ENCODE measurements at places on chromosomes 12 and 14. TPM values are rescaled to one million over a fixed set of nuclear protein-coding genes. Genes with fewer than 3 reads are reported as not detected.

GRCh38 chr14:91611528-91611927 is 101.4 kb upstream of the PPP4R3A start:
- no peak for DNase-seq
- no peaks in the 10 kb centered on the region for H3K4me1 ChIP-seq
- no peak overlapping the region for H3K27ac ChIP-seq
- no peaks in the 10 kb centered on the region for H3K27me3 ChIP-seq

- H3K27me3 ChIP-seq: no peaks in the 10 kb centered on the region
- no peaks in the 10 kb centered on the region for H3K4me1 ChIP-seq
- H3K4me3 ChIP-seq: no peak overlapping the region
- no peak overlapping the region for H3K27ac ChIP-seq
- H3K36me3 ChIP-seq: peaks cover 27% of the 10 kb centered on the region
Observed at GRCh38 chr12:104339663-104340062, 36.1 kb downstream of the EID3 start.

GRCh38 chr14:34691206-34691605 is 23.2 kb downstream of the CFL2 start:
- H3K4me3 ChIP-seq: no peak overlapping the region
- no peaks in the 10 kb centered on the region for H3K27me3 ChIP-seq
- no peak overlapping the region for H3K27ac ChIP-seq

DNA sequence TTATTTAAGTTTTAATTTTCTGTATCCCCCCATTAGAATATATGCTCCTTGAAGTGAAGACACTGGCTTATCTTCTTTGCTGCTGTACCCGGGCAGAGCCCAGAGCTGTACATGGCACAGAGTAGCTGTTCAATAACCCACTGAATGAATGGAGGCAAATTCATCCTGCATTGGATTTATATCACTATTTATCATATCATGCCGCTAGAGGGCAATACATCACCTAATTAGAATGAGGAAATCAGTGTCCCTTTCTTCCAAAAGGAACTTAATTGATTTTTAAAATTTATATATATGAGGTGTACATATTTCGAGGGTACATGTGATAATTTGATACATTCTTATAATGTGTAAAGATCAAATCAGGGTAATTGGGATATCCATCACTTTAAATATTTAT is 89.2 kb upstream of the TMEM260 start:
- no peak for DNase-seq
- no peak overlapping the region for H3K27ac ChIP-seq
- no peaks in the 10 kb centered on the region for H3K4me1 ChIP-seq

DNA sequence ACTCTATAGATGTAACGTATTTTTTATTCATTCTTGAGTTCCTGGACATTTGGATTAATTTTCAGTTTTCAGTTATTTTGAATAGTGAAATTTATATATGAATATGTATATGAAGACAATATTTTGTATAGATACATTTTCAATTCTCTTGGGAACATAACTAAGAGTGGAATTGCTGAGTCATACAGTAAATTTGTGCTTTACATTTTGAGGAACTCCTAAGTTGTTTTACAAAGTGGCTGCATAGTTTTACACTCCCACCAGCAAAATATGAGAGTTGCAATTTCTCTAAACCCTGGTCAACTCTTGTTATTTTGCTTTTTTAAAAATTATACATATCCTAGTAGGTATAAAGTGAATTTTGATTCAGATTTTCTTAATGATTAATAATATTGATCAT is 1838.6 kb upstream of the SEL1L start:
- no peak overlapping the region for H3K4me3 ChIP-seq
- H3K36me3 ChIP-seq: peaks cover 4% of the 10 kb centered on the region
- H3K4me1 ChIP-seq: no peaks in the 10 kb centered on the region
- DNase-seq: no peak
- H3K27ac ChIP-seq: no peak overlapping the region

- no peaks in the 10 kb centered on the region for H3K27me3 ChIP-seq
- no peak overlapping the region for H3K27ac ChIP-seq
- H3K4me3 ChIP-seq: no peak overlapping the region
- H3K4me1 ChIP-seq: peaks cover 28% of the 10 kb centered on the region
- no peaks in the 10 kb centered on the region for H3K36me3 ChIP-seq
- no peak for DNase-seq
Observed at GRCh38 chr14:90523544-90523943, 126.7 kb downstream of the CALM1 start.

DNA sequence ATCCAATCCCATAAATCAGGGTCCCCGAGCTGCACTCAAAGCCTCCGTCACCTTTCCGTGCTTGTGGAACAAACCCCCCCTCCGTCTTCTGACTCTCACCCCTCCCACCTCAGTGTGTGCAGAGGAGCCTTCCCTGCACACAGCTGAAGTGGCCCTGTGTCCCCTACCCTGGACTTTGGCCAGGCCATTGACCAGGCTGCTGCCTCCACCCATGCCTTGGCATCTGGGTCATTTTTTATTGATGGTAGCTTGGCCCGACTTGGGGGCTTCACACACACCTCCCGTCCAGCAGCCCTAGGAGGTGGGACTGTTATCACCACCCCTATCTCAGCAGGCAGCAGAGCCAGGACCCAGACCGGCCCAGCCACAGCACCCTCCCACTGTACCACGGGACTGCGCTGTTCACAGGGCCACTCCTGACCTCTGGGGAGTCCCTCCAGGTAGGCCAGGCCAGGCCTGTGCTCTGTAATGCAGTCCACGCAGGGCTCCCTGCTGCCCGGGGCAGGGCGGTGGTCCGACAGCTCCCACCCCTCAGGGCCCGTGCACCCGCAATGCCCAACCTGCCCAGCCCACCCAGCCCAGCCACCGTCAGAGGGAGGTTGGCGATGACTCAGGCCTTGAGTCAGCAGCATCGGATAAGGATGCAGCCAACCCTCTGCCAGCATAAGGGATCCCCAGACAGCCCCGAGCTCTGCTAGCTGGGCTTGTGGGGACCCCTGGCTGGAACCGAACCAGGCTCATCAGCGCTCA is 9.2 kb upstream of the INF2 start:
- peaks cover 59% of the 10 kb centered on the region for H3K4me1 ChIP-seq
- H3K36me3 ChIP-seq: no peaks in the 10 kb centered on the region
- no peak for DNase-seq
- H3K27ac ChIP-seq: peak overlapping the region; percentile 93

DNA sequence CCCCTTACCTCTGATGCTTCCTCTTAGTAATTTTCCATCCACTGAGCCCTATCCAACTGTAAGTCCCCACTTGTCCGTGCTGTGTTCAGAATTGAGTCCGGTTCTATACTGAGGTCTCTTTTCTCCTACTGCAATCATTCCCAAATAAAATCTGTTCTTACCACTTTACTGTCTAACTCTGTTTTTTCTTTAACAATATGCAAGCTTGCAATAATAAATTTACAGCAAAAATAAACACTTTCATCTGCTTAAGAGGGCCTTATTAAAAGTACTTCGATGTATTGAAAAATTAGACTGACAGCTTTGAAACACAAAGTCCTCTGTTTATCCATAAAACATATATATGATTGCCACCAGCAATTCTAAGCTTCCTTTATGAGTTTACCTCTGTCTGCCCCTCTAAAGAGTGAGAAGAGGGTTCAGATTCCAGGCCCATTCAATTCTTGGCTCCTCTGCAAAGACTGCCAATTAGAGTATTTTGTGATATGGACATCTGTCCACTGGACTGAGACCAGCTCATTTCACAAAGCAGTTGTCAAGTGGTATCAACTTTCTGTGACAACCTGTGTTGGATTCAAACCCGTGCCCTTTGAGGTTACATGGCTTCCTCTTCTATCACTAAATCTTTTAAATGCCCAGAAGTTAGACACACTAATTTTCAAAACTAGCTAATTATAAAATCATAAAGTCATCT is 39.9 kb upstream of the G2E3 start:
- H3K4me3 ChIP-seq: no peak overlapping the region
- DNase-seq: no peak
- H3K4me1 ChIP-seq: no peaks in the 10 kb centered on the region
- H3K27me3 ChIP-seq: peaks cover 19% of the 10 kb centered on the region
- H3K36me3 ChIP-seq: no peaks in the 10 kb centered on the region

DNA sequence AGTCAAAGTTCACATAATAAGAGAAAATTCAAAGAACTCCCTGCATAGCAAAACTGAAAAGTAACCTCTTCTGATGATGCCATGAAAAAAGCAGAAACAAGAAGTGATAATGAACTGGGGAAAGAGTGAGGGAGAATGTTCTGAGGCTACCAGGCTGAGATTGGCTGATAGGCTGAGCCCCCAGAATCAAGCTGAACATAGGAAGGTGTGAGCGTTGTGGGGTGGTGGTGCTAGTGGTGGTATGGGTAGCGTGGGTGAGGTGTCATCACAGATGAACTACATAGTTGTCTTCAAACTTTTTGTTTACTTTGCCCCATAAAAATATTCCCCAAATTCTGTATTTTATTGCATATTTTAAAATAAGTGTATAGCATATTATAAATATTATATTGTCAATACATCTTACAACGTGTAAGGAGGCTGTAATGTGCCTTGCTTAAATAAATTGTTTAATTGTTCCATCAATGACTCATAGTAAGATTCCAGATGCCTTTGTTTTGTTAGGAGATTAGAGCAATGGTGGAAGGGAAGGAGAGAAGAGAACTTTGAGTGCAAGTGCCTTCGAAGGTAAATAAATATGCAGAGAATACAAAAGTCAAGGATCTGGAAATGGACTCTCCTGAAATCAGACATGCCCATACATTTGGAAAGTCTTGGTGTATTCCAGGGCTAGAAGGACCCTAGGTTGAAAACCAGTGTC is 15.8 kb upstream of the CFAP54 start:
- peaks cover 2% of the 10 kb centered on the region for H3K36me3 ChIP-seq
- no peak overlapping the region for H3K27ac ChIP-seq
- no peak for DNase-seq
- H3K4me3 ChIP-seq: no peak overlapping the region

- no peaks in the 10 kb centered on the region for H3K4me1 ChIP-seq
- no peak for DNase-seq
Observed at GRCh38 chr14:104738375-104739019, 14.4 kb upstream of the SIVA1 start.

- DNase-seq: no peak
- peaks cover 6% of the 10 kb centered on the region for H3K36me3 ChIP-seq
- H3K4me3 ChIP-seq: no peak overlapping the region
- H3K27ac ChIP-seq: no peak overlapping the region
- peaks cover 1% of the 10 kb centered on the region for H3K27me3 ChIP-seq
- H3K4me1 ChIP-seq: peaks cover 6% of the 10 kb centered on the region
Observed at GRCh38 chr12:3913278-3913677, 40.1 kb upstream of the PARP11 start.

GRCh38 chr12:108525681-108526080 is 10.6 kb downstream of the FICD start:
- no peak overlapping the region for H3K4me3 ChIP-seq
- H3K27me3 ChIP-seq: no peaks in the 10 kb centered on the region
- no peak for DNase-seq
- peaks cover 49% of the 10 kb centered on the region for H3K36me3 ChIP-seq
- H3K27ac ChIP-seq: no peak overlapping the region
- no peaks in the 10 kb centered on the region for H3K4me1 ChIP-seq

DNA sequence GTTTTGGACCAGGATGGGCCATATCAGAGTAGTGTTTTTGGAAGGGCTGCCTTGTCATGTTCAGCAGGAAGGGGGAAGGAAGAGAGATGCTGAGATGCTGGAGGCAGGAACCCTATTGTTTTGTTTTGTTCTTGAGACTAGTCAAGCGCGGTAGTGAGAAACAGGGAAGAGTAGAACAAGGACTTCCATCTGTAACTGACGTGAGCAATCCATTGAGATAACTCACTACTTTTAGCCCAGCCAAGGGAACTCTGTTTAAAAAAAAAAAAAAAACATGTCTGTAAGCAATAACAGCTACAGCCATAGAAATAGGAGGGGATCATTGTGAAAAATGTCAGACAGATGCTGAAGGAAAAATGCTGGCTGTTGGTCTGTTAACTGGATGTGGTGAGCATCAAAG is 34.0 kb downstream of the CD9 start:
- H3K27ac ChIP-seq: no peak overlapping the region
- H3K4me3 ChIP-seq: no peak overlapping the region
- peaks cover 2% of the 10 kb centered on the region for H3K36me3 ChIP-seq

GRCh38 chr12:107228076-107228475 is 134.7 kb upstream of the CRY1 start:
- no peak for DNase-seq
- peaks cover 2% of the 10 kb centered on the region for H3K4me1 ChIP-seq
- H3K27ac ChIP-seq: no peak overlapping the region
- peaks cover 36% of the 10 kb centered on the region for H3K27me3 ChIP-seq
- H3K36me3 ChIP-seq: no peaks in the 10 kb centered on the region

DNA sequence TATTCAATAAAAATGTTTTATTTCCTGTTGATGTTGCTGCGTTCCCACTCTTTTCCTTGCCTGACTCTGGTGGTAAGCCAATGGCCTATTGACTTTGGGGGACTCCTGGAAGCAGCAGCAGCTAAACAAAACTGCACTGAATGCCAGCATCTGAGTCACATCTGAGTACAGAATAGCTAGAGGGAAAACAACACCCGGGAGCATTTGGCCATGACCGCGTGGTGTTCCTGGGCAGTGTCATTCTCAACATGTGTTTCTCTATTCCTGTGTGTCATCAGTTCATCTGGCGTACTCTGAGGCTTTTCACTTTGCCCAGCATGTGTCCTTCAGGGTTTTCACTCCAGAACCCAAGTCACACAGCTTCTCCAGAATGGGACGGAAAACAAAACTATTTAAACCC is 238.8 kb downstream of the PAWR start:
- peak overlapping the region; percentile 83 for H3K27ac ChIP-seq
- H3K4me3 ChIP-seq: no peak overlapping the region
- no peak for DNase-seq
- H3K27me3 ChIP-seq: no peaks in the 10 kb centered on the region
- H3K4me1 ChIP-seq: peaks cover 42% of the 10 kb centered on the region

DNA sequence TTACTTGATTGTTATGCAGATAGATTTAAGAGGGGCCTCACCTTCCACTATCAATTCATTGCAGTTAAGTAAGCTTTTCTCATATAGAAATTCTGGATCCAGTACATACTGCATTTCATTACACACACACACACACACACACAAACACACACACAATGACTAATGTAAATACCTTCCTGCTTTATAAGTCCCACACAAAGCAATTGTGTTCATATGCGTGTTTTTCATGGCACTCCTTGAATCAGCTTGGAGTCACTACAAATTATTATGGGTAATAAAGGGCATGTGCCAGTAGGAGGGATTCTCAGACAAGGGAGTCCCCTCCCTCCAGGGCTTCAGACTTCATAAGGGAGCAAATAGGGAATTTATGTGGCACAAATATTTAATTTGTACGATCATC is 4.5 kb downstream of the MIPOL1 start:
- H3K4me3 ChIP-seq: no peak overlapping the region
- H3K27ac ChIP-seq: no peak overlapping the region
- no peaks in the 10 kb centered on the region for H3K27me3 ChIP-seq

- H3K27ac ChIP-seq: no peak overlapping the region
- H3K27me3 ChIP-seq: no peaks in the 10 kb centered on the region
- no peak for DNase-seq
- no peak overlapping the region for H3K4me3 ChIP-seq
Observed at GRCh38 chr14:49607583-49607982, 8.8 kb downstream of the LRR1 start.

- peak overlapping the region; percentile 98 for H3K27ac ChIP-seq
- H3K36me3 ChIP-seq: peaks cover 7% of the 10 kb centered on the region
- peak overlapping the region; percentile 99 for H3K4me3 ChIP-seq
- H3K27me3 ChIP-seq: no peaks in the 10 kb centered on the region
- H3K4me1 ChIP-seq: peaks cover 21% of the 10 kb centered on the region
- DNase-seq: no peak
Observed at GRCh38 chr14:77761205-77761931, 412 bp upstream of the SNW1 start.

TSPAN9 gene
- total RNA-seq: 46.7 TPM

EFS gene
- 76.8 TPM for total RNA-seq

VCPKMT gene
- 15.6 TPM for total RNA-seq

GPR84 gene
- 0.32 TPM for total RNA-seq

NPFF gene
- total RNA-seq: not detected

FGD6 gene
- 18.2 TPM for total RNA-seq

BATF gene
- total RNA-seq: 1.8 TPM
